Umbilical cord (tissue), 2 donors: ENCODE measurements at places on chromosomes 2 and 18. TPM values are rescaled to one million over a fixed set of nuclear protein-coding genes. Genes with fewer than 3 reads are reported as not detected.

AMER3 gene
- 1.2 TPM for total RNA-seq

- no peak for DNase-seq
These were observed 18.9 kb upstream of the RPL31 start for GRCh38 chr2:100983201-100983600.

GRCh38 chr2:39119732-39120520 is 925 bp downstream of the SOS1 start:
- peak; percentile 78 for DNase-seq

- DNase-seq: no peak
These were observed 55.9 kb downstream of the HS1BP3 start for GRCh38 chr2:20594957-20595356.

GRCh38 chr2:12051831-12052230 is 305.4 kb downstream of the LPIN1 start:
- DNase-seq: no peak

GRCh38 chr18:54822872-54823845 is 5.1 kb upstream of the RAB27B start:
- peak; percentile 46 for DNase-seq
